Cortex of kidney (tissue), 1 donor: ENCODE measurements at places on chromosomes 12 and 14.

DNA sequence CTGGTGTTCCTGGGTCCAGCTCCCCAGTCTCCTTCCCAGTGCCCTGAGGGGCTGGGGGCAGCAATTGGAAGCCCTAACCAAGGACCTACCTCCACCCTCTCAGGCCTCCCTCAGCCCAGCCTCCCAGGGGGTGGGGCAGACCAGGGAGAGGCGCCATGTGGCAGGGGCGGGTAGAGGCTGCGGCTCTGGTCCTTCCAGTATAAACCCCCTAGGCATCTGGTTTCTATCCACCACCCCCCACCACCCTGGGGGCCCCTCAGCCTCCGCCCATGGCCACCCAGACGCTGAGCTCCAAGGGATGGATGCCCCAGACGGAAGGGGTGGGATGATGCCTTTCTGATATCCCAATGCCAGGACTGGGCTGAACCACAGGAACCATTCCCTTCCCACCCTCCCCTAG, 2.8 kb upstream of the SP7 start:
- DNase-seq, result no peak

- no peak for DNase-seq
Observed at GRCh38 chr12:18221726-18222125, 39.6 kb upstream of the PIK3C2G start.

DNA sequence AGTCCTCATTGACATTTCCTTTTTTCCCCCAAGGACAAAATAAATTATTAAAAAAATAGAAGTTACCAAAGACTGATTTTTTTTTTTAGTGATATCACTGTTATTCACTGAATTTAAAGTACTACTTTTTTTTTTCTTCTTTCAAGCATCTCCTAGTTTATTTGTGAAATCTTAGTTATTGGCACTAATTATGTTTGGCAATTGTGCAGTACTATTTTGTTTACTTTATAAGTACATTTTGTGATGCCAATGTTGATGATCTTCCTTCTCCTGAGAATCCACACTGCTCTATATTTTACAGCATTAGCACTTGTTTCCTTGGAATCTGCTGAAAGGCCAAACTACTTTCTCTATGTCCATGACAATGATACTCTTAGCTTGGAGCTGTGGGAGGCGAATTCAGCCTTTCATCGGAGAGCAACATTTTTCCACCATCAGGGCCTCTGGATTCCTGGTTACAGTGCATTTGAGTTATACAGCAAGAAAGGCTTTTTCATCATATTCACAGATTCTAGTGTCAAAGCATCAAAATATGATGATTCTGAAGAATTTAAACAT, 123.8 kb upstream of the PTPRQ start:
- DNase-seq, result no peak

- DNase-seq, result no peak
Observed at GRCh38 chr14:79197516-79197915, 1013.8 kb downstream of the DIO2 start.

DNA sequence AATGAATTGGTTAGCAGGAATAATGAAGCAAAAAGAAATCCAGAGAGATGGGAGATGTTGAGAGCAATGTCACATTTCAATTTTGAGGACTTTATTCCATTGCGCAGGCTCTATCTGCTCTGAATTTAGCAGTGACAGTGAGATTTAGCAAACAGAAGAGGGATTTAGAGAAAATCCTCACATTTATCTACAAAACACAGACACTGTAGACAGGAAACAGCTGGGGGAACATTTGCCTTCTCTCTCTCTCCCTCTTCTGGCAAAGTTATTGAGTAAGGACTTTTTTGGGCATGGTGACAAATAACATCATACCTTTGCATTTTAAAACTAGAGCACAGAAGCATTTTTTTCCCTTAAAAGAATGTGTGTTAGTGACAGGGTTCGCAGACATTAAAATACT, at the start of gene IGF1:
Gene IGF1, minus strand, starts transcription at position 158 of the 400 bp plus-strand sequence. CDS start 182 bp downstream, outside the sequence.
- DNase-seq, result no peak

DNA sequence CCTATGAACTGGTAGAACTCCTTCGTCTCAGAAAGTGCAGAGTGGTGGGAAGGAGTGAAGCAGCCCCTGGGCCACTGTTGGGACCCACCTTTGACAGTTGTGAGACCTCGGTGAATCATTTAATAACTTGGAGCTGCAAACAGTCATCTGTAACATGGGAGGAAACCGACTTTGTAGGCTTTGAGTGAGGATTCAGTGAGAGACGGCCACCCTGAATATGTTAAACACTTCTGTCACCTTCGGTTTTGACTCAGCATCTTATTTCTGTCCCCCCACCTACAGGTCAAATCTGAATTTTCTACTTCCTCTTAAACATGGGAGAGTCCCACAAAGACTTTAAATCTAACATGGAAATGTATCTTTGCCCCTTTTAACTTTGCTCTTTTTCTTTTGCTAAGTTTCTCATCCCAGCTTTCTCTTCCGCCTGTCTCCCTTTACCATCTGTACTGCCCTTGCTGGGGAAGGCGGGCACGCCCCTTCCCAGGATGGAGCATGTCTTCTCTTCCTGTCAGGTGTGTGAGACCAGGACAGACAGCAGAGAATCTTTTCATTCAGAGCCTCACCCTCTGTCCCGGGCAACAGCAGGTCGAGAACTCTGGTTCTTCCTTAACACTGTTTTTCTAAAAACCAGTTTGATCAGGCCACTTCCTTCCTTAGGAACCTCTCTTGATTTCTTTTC, 37.1 kb downstream of the ZC3H14 start:
- no peak for DNase-seq

GRCh38 chr12:121637231-121637914, 11.0 kb downstream of the ORAI1 start:
- DNase-seq, result no peak

GRCh38 chr12:83046019-83046418, 359.3 kb downstream of the TMTC2 start:
- no peak for DNase-seq

- no peak for DNase-seq
Observed at GRCh38 chr14:91732439-91732838, 553 bp upstream of the CATSPERB start.

GRCh38 chr14:94689218-94689984, 77.2 kb downstream of the SERPINA3 start:
- no peak for DNase-seq

DNA sequence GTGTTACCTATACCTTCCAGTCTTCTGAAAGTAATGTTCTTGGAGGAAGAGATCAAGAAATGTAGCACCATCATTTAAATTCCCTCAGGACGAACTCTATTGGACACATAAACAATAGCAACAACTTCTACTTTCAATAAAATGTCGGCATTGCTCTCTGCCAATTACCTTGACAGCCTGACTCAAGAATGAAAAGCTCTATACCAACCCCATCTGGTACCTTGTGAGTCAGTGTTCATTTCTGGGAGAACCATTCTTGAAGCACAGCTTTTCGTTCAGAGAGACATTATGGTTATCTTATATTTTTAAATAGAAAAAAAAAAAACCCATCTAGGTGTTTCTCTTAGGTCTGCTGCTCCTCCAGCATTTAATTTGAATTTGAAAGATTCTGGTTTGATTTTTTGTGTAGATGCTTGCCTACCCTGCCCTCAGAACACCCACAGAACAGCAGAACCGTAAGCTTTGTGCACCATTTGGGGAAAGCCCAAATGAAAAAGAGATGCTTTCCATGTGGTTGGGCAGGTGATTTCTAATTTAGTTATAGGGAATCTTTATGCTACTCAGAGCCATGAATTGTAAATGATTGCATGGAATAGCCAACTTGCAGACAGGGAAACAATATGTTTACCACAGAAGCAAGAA, 156.0 kb downstream of the SAMD4A start:
- DNase-seq, result no peak

- no peak for DNase-seq
Observed at GRCh38 chr12:79444089-79444488, 246.7 kb downstream of the PAWR start.

DNA sequence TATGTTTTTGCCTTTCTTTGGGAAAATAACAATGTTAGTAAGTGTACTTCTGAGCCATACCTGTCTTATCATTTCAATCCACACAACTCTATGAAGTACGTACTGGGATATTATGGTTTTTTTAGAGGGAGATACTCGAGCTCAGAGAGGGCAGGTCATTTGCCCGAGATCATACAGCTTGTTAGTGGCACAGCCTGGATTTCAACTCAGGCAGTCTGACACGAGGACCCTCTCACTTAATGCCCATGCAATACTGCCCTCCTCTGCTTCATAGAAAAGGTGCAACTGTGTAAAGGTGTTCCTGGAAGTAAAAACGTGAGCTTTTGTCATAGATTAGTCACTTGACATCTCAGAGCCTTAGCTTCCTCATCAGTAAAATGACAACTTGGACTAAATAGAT, 128.0 kb downstream of the NDUFA12 start:
- DNase-seq, result no peak

- DNase-seq, result no peak
Observed at GRCh38 chr12:101612160-101612916, 17.6 kb downstream of the MYBPC1 start.

GRCh38 chr12:116832353-116832752, 48.9 kb downstream of the HRK start:
- DNase-seq, result no peak

GRCh38 chr12:109557200-109557599, 16.1 kb downstream of the MMAB start:
- DNase-seq, result no peak

DNA sequence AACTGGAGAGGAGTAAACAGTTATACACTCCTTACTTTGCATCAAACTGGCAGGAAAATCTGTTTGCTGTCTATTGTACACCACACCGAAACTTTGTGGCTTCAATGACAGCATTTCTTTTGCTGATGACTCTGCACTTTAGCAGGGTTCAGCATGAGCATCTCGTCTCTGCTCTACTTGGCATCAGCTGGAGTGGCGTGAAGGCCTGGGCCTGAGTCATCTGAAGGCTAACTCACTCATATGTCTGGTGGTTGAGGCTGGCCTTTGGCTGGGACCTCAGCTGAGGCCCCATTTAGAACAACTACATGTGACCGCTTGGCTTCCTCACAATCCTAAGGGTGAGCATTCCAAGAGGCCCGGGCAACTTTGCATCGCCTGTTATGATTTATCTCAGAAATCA, 28.7 kb upstream of the REP15 start:
- DNase-seq, result no peak

GRCh38 chr12:6778217-6778573, 5.9 kb downstream of the LAG3 start:
- DNase-seq, result no peak

GRCh38 chr14:81280136-81280791, 59.5 kb upstream of the GTF2A1 start:
- DNase-seq, result no peak

DNA sequence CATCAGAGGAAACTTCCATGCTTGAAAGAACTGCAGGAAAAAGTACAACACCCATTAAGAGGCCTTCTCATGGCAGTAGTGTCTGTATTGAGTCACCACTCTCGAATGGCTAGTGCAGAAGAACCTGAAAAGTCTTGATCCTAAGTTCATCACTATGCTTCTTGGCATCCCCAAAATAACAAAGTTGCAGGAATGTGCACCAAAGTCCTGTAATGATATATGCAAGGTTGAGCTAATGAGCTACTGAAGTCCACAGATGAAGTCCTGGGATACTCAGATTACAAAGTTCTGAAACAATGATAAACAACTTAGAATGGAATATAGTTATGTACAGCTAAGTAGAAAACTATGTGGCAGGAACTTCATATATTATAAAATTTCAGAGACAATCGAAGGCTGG, 545.4 kb downstream of the FOXG1 start:
- no peak for DNase-seq

GRCh38 chr12:124493809-124494750, 73.3 kb downstream of the NCOR2 start:
- no peak for DNase-seq

DNA sequence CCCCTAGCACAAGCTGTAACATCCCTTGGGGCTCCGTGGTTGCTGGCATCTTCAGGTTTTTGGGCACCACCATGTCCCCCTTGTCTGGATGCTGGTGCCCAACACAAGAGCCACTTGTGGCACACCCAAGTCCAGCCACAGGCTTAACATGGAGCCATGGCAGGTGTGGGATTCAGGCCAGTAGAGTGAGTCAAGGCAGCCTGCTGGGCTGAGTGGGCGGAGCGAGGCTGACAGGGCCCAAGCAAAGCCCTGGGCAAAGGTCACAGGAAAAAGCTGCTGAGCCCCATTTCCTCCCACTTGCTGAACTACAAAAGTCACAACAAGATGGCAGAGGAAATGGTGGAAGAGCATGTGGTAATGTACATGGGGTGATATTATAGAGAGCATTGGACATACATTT, 950.7 kb upstream of the FLRT2 start:
- DNase-seq, result no peak

GRCh38 chr12:3145033-3145432, 67.9 kb downstream of the TSPAN9 start:
- no peak for DNase-seq

GRCh38 chr12:130948136-130948535, 5.6 kb upstream of the ADGRD1 start:
- DNase-seq, result no peak

DNA sequence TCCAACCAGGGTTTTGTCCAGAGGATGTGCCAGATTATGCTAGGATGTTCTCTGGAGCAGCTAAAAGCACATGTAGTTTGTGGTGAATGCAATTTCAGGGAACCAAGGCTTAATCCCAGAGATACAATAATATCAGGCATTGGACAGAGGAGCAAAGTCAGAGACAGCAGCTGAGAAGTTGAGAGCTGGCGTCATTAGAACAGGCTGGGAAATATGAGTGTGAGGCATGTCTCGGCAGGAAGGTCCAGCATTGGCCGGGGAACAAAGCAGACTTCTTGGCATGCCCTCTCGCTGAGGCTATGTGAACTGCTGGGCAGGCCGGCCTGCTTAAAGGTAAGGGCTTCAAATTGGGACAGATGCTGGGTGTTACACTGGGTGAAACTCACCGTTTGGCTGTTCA, 125.4 kb downstream of the CAND1 start:
- DNase-seq, result no peak

DNA sequence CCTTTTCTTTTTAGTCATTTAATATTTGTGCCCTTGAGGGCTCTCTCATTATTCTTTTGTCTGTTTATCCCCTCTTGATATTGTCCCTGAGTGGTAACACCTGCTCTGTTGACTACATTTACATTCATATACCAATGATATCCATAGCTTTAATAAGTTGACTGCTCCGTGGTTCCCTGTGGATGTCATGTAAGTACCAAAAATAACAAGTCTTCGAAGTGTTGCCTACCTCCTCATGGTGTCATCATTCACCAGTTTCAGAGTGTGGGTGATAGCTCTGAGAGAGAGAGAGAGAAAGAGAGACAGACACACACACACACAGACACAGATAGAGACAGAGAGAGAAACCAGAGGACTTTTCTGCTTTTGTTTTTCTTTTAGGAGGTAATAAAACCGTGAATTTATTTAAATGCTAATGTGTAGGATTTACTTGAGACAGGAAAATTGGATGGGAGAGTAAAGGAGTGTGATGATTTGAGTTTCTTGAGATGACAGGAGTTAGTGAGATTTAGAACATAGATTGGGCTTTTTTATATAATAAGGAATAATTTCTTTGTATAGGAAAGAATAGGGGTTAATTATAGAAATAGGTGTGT, 52.2 kb downstream of the PAPOLA start:
- no peak for DNase-seq

DNA sequence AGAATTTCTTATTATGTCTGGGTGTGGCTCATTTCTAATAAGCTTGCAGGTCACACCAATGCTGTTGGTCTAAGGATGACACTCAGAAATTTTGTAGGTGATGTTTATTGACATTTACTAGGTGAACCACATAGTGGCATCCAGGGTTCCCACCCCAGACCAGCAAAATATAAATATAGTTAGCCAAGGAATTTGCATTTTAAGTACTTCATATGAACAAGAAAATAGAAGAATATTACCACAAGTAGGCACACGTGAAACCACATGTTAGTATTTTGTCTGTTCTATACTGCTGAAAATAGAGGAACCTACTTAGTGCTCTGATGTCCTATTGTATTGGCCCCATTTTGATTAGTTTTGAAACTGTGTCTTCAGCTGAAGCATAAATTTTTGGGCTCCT, 71.1 kb downstream of the USP15 start:
- DNase-seq, result no peak
